ENCODE measurements at places on chromosomes 3 and 15. TPM values are rescaled to one million over a fixed set of nuclear protein-coding genes. Genes with fewer than 3 reads are reported as not detected.

- peak; percentile 73 for DNase-seq
Observed at GRCh38 chr3:149967086-149967685, 3.5 kb downstream of the PFN2 start.

GRCh38 chr3:72413228-72413627, 435.0 kb downstream of the SHQ1 start:
- peak; percentile 39 for DNase-seq

DNA sequence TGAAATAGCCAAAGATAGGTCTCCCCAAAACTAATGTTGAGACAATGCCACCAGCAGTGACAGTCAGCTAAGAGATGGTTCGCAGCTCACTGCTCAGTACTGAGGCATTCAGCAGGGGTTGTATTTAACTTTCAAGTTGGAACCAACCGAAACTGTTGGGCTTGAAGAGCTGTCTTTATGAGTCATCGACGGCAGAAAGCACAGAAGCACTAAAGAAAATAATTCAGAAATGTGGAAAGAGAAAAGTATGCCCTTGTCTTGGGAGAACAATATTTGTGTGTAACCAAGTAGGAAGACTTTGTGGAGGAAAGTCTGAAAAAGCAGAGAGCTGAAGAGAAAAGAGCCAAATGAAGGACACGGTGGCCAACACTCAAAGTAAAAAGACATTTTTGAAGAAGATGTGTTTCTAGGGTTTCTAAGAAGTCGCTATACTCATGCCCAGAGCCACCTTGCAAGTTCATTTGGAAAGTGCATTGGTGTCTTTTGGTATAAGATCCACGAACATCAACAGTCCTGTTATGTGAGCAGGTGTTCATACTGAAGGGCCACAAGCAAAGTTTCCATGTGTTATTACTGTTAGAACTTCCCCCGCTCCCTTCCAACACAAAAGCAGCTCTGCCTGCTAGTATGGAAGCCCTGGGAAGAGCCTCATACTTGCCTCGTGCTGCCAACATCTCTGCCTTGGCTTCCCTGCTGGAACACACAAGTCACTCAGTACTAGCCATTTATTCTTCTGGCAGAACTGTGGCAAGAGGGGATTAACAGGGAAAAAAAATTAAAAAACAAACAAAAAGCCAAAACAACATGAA, 4.1 kb upstream of the RARB start:
- DNase-seq, result peak; percentile 74

- no peak for DNase-seq
Observed at GRCh38 chr3:171178714-171179113, 152.2 kb upstream of the SLC2A2 start.

GRCh38 chr15:67822537-67823313, 2.6 kb upstream of the SKOR1 start:
- no peak for DNase-seq

DNA sequence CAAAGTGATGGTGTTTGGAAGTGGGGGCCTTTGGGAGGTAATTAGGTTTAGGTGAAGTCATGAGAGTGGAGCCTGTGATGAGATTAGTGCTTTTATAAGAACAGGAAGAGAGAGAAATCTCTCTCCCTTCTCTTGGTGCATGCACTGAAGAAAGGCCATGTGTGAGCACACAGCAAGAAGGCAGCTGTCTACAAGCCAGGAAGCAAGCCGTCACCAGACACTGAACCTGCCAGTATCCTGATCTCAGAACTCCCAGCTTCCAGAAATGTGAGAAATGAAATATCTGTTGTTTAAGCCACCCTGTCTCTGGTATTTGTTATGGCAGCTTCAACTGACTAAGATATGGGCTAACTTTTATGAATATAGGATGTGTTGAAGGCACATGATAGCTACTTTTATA, 72.6 kb downstream of the REC114 start:
- no peak for DNase-seq

- DNase-seq, result peak; percentile 99
Observed at GRCh38 chr3:157248590-157249422, 88.9 kb upstream of the CCNL1 start.

GRCh38 chr3:59522550-59522949, 472.7 kb upstream of the CFAP20DC start:
- peak; percentile 50 for DNase-seq

DNA sequence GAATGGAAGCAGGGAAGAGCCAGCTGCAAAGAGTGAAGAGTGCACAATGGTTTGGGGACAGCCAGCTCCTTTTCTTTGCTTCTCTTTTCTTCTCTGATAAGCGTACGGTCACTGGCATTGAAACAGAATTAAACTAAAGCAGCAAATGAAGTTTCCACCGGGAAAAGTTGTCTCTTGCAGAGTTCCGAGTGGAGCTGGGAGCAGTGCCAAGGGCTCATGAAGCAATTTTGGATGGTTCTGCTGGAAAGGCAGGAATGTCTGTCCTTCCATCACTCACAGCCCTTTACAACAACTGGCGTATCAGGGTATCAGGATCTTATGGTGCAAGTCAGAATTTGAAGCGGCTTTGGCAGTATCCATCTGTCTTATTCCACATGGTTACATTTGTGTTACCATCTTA, 1042.9 kb downstream of the NTRK3 start:
- DNase-seq, result no peak

DNA sequence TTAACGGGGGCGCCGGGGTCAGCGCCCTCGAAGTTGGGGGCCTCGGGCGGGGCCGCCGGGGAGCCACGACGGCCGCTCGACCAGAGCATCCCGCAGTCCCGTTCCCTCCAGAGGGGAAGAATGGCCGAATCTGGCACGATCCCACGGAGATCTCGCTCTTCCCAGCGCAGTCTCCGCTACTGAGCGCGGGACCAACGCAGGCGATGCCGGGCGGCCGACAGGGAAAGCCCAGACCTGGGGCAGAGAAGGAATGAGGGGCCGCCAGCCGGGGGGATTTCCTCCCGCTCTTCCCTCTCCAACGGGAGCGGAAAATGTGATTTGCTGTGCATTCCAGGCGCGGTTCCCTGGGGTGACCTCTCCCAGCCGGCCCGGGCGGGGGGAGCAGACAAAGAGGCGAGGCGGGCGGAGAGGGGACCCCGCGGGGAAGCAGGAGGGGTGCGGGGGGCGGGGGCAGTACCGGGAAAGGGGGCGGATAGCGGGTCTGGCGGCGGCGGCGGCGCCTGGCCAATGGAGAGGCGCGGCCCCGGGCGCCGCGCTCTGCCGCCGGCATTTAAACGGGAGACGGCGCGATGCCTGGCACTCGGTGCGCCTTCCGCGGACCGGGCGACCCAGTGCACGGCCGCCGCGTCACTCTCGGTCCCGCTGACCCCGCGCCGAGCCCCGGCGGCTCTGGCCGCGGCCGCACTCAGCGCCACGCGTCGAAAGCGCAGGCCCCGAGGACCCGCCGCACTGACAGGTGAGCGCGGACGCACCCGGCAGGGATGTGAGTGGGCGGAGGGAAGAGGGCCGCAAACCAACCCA, at the start of gene GREM1:
Gene GREM1, plus strand, starts transcription at position 579 of the 801 bp plus-strand sequence. CDS start 12,687 bp downstream, outside the sequence.
- DNase-seq, result no peak

DNA sequence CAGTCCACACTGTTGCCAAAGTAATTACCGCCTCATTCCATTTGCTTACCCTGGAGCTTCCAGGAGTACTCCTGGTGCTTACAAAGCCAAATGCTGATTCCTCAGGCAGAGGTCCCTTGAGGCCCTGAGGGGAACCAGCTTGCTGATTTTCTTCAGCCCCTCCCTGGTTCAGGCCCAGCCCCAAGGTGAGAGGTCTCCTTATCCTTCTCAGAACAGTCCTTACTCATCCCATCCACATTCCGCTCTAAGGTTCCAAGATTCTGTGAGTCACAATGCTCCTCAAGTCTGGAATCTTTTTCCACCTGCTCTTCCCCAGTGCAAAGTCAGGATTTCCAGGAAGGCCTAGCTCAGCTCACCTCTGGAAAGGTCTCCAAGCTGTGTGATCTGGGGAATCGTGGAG, 1.8 kb upstream of the ATP10A start:
- peak; percentile 6 for DNase-seq

DNA sequence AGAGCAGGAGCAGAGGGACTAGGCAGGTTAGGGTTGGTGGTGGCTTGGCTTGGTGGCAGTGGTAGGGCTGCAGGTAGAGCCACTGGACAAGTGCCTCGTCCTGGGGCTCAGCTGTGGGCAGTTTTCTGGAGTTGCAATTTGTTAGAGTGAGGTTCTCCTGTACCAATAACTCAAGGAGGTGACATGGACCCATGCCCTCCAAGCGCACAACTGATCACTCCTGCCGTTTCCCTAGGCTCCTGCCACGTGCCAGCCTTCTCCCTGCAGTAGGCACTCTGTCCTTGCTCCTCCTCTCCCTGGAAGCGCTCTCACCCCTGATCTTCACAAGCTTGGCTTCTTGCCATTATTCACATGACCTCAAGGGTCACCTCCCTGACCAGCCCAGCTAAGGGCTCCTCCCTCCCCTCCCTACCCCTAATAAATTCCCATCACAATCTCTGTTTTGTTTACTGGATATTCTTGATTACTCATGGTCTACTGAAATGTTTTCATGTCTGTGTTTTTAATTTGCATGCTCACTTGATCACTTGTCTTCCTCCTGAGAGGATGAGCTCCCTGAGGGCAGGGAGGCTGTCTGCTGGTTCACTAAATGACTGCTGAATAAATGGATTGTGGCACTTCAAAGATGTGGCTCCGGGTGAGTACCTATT, 3.3 kb downstream of the WNT7A start:
- peak; percentile 40 for DNase-seq

DNA sequence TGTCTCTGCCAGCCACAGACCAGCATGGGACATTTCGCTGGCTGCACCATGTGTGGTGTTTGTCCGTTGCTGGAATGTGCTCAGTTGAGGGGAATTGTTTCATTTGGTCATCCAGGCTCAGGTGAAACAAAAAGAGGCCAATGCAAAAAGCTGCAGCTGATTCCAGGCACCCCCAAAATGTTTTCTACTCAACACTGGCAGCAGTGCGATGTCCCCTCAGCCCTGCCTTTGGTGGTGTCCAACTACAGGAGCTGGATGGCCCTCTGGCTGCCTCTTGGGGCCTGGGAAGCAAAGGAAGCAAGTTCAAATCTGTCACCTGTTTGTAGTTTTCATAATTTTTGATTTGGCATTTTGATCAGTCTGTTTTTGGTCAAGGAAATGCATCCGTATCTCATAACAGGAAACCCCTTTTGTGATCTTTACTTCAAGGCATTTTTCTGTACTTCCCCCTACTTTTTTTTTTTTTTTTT, 141.8 kb downstream of the EEFSEC start:
- no peak for DNase-seq

GRCh38 chr15:91975241-91975978, 121.9 kb downstream of the SLCO3A1 start:
- DNase-seq, result peak; percentile 26

DNA sequence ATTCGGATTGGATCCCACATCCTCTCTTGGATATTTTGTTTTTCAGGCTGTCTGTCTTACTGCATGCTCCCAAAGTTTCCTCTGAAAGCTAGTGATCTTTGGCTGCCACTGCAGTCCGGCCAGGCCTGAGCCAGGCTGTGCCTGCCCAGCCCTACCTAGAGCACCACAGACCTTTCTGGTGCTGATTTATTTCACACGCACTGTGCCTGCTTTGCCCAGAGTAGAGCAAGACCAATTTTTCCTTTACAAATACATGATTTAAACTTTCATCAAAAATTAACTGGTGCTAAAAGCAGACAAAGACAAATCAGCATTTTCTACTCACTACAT, 28.0 kb upstream of the NDUFB4 start:
- no peak for DNase-seq

GRCh38 chr3:187705164-187705563, 2.8 kb upstream of the RTP2 start:
- peak; percentile 37 for DNase-seq

GRCh38 chr3:144756704-144757440, 785.2 kb downstream of the DIPK2A start:
- no peak for DNase-seq

GOLGA6L6 gene
- total RNA-seq, result not detected

ZNF80 gene
- not detected for total RNA-seq

GPR87 gene
- 0.66 TPM for total RNA-seq

AGBL1 gene
- total RNA-seq, result not detected

DISP2 gene
- 0.49 TPM for total RNA-seq

TNFAIP8L3 gene
- 1.3 TPM for total RNA-seq

DPPA2 gene
- not detected for total RNA-seq

FAM107A gene
- 0.42 TPM for total RNA-seq

Data from M059J (cell line).